Astrocyte of the hippocampus (primary cell): ENCODE measurements at places on chromosomes 11 and 22.
A peak's percentile ranks its signal among the peaks of the same experiment; 100 is the strongest.

GRCh38 chr22:37049224-37049623, 2.3 kb upstream of the KCTD17 start:
- no peak for DNase-seq

DNA sequence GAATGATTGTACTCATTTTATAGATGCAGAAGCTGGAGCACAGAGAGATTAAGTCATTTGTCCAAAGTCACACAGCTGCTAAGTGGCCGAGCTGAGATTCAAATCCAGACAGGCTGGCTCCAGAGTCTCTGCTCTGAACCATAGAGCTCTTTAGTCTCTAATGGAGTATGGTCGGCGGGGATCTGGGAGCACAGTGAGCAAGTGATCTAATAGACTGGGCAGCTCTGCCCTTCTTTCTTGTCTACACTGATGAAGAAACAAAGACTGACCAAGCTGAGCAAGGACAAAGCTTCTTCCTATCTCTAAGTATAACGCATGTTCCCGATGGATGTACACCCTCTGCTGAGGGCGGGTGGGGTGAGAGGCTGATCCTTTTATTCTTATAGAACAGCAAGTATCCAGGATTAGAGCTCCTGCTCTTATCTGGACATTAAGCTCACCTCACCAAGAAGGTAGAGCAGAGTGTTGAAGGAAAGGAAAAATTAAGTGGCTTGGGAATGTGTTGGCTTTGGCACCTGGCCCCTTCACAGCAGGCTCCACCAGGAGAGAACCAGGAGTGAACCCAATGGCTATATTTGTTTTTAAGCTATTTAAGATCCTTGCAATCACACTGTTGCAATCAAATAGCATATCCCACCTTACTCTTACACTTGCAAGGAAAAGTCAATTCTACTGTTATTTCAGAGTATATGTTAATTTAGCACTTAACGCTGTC, 68.7 kb downstream of the ETS1 start:
- peak; percentile 68 for DNase-seq

GRCh38 chr11:69906453-69906907, 87.3 kb upstream of the FGF3 start:
- no peak for DNase-seq

GRCh38 chr11:118636569-118637290, 29.3 kb downstream of the PHLDB1 start:
- no peak for DNase-seq

DNA sequence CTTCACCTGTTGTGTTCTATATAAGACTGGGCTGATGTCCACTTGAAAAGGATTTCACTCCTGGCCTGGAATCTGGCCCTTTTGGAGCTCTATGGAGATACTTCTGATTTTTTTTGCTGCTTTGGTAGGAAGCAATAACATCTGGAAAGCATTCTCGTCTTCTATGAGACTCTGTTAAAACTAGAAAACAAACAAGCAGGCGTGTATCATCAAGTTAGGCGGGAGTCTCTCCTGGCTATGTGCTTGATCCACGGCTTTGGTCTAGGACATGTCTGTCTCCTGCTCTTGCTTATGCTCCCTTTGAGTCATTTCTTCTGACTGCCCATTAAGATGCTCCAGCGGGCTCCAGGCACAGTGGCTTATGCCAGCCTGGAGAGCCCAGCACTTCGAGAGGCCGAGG, 121.4 kb upstream of the TTC12 start:
- no peak for DNase-seq

GRCh38 chr11:71370895-71371673, 77.1 kb downstream of the DHCR7 start:
- no peak for DNase-seq

DNA sequence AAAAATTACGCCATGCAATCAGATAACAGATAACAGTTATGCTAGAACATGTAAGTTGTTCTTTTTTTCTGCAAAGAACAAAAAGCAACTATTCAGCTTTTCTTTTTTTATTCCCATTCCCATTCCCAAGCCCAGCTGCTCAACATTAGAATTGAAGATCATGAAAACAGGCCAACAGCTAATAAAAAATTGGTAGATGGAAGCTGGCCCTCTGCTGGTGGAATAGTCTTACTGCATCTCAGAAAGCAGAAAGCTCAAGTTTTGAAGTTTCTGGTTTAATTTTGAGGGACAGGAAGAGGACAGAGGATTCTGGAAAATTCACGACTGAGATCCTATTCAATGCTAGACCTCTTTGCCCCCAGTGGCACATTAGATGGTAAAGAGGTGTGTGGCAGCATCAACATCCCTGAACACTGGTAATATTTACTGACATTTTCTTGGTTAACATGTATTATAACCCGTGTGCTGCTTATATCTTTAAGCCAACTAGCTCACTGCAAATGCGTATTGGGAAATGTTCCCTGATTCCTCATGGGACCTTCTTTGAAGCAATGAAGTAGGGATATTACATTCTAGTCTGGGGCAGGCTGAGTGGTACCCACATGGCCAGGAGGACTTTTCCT, 591.2 kb downstream of the OPCML start:
- peak; percentile 70 for DNase-seq

DNA sequence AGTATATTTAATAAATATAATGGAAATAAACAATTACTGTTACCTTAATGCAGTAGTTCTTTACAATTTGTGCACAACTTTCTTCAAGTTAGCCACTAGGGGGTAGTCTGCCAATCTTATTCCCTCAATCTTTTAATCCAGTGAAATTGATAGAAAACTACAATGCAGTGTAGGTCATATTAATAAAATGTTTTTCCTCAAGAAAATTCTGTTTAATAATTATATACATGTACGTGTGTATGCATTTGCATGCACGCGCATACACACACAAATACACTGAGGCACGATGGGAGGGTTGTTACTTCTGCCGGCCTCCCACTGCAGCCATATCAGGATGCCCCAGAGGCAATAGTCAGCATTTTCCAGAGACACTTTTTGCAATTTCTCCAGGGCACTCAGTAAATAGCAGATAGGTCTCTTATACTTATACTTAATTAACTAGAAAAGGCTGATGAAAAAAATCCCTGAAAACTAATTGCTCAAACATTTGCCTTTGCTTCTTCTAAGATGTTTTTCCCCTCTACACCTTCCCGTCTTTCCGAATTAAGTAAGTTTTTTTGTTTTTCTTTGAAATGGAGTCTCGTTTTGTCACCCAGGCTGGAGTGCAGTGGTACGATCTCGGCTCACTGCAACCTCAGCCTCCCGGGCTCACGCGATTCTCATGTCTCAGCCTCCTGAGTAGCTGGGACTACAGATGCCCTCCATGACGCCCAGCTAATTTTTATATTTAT, 3.1 kb downstream of the GAB2 start:
- peak; percentile 31 for DNase-seq

GRCh38 chr22:24775769-24776492, 1.4 kb upstream of the PIWIL3 start:
- DNase-seq = no peak

GRCh38 chr22:30129636-30130035, 49.4 kb downstream of the HORMAD2 start:
- DNase-seq = no peak

- peak; percentile 61 for DNase-seq
Observed at GRCh38 chr11:123180574-123180973, 14.5 kb downstream of the CLMP start.

DNA sequence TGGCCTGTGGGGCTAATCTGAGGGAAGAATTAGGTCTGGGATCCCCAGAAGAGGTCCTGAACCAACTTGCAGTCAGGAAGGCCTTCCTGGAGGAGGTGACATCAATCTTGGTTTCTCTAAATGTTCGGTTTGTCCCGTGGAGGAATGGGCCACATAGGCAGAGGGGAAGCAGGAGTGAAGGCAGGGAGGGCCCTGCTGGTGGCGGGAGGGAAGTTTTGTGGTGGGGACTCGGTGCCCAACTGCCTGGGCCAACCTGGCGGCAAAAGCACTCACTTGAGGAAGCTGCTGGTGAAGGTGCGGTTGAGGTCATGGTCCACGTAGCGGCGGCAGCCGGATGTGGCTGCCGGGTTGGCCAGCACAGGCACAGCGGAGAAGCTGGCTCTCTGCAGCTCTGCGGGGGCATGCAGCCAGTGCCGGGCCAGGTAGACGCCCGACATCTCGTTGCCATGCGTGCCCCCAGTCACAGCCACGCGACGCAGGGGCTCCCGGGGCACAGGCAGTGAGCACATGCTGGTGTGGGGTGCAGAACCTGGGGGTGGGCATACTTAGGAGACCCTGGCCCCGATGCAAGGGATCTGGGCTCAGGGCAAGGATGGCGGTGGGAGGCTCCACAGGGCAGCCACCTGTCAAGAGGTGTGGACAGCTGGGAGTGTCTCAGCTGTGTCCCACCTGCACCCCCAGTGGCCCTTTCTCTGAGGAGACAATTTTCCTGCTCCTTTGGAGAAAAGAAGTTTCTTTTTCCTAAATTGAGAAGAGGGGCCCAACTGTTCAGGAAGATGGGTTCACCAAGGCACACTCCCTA, 3.8 kb downstream of the ACY3 start:
- no peak for DNase-seq

DNA sequence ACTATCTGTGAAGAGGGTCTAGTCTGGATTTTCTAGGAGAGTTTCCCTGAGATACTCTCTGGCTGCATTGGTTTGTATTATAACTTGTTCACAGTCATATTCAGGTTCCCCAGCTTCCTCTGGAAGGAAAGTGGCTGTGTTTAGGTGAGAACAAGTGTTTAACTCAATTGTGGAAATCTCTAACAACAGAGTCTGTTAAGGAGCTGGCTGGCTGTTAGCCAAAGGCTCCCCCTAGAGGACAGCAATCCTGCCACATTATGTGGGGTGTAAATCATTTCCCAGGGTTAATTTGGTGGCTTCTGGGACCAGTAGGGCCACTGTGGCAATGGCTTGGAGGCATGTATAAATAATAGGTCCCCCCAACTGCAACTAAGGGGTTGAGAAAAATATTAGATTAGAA, 18.4 kb downstream of the MS4A6E start:
- peak; percentile 24 for DNase-seq

DNA sequence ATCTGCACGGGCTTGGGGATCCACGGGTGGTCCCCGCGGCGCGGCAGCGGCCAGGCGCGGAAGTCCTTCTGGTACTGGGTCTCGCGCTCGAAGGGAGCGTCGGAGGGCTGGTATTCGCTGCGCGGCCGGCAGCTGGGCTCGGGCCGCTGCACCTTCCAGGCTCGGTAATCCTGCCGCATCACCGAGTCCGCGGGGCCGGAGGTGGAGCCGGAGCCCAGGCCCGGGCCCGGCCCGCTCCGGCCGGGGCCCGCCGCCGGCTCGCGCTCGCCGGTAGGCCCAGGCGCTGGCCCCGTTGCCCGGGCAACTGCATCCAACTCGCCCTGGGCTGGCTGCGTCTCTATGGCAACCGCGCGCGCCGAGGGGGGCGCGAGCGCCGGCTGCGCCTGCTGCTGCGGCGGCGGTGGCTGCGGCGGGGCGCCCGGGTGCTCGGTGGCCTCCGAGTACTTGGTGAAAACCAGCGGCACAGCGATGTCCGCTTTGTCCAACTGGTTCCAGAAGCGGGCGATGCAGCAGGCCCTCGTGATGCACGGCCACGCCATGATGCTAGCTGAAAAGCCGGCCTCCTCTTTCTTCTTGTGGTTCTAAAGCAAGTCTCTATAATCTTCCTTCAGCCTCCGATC, 897 bp downstream of the MAP6 start:
- DNase-seq = peak; percentile 87

DNA sequence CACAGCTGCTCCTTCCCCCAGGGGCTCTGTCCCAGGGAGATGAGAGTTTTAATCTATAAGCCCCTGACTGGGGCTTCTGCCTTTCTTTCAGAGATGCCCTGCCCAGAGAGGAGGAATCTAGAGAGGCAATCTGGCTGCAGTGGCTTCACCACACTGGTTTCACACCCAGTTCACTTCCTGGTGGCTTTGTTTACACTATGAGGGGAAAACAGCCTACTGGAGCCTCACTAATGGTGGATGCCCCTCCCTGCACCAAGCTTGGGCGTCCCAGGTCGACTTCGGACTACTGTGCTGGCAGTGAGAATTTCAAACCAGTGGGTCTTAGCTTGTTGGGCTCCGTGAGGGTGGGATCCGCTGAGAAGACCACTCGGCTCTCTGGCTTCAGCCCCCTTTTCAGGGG, 21.5 kb upstream of the MMP1 start:
- no peak for DNase-seq

GRCh38 chr11:69010964-69011623, 2.0 kb downstream of the MRGPRF start:
- DNase-seq = peak; percentile 90

- DNase-seq = no peak
Observed at GRCh38 chr11:44257338-44258189, 52.4 kb downstream of the ALX4 start.

DNA sequence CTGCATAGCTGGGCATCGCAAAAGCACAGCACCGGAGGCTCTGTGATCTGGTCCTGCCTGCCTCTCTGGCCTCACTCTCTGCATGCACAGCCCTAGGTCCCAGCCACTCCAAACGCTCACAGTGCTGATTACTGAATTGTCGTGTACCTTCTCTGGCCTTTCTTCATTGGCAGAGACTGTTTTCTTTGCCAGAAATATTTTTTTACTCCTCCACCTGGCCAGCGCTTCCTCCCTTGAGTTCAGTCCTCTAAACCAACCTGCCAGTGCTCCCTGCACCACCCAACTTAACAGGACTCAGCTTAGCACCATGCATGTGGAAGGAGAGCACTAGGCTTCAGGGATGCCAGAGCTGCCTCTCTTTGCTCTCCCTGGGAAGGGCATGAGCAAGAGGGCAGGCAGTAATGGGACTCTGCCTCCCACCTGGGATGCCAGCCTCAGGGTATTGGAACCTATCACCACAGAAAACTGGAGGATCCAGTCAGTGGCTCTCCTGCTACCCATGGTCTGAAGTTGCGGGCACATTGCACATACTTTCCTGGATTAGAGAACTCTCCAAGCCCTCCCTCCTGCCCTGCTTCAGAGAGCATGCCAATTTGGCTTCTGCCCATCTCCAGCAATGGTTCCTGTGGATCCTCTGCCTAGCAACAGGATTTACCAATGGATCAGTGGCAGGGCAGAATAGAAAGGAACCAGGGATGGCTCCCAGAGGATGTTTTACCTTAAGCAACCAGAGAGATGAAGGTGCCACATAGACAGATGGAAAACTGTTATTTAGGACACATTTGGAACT, 37.0 kb upstream of the GNAZ start:
- DNase-seq = peak; percentile 69

GRCh38 chr22:42847110-42847509, 10.0 kb downstream of the ARFGAP3 start:
- DNase-seq = no peak

GRCh38 chr22:17946662-17947367, 77.5 kb downstream of the MICAL3 start:
- DNase-seq = no peak

DNA sequence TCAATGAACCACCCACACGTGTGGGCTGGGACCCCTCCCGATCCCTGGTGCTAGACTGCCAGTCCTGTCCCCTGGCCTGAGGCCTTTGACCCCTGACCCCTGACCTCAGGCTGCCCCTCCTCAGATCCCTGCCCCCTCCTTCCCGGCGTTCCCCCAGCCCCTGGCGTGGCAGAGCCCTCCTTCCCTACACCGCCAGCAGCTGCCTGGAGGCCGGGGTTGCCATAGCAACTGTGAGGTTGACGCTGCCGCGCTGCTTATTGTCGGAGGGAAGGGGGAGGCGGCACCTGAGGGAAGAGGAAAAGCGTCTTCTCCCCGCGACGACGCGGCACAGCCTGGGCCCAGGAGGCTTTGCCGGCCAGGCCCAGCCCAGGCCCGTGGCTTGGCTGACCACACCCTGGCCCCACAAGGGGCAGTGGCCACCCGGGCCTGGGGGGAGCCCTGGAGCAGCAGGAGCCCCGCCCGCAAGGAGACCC, 32.6 kb downstream of the SHANK3 start:
- peak; percentile 94 for DNase-seq
